ENCODE measurements at places on chromosomes 12 and 14.

GRCh38 chr12:64931981-64932380, 107.5 kb downstream of the TBC1D30 start:
- no peak for DNase-seq

DNA sequence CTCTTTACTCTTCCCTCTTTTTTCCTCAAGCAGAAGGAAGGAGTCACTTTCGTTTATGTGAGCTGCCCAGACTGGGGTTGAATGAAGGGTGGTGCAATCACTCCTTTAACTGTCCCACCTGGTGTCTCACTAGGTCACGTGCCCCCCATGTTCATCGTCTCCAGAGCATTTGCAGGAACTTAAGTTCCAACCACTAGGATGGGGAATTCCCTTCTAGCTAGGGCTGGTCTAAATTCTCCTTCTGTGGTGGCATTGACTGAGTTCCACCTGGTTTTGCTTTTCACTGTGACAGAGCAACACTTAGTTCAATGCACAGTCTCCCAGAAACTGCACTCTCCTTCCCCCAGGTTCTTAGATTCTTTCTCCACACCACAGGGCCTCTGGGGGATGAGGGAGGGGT, 9.5 kb downstream of the FANCM start:
- no peak for DNase-seq

GRCh38 chr14:68819260-68819691, 26.4 kb upstream of the ZFP36L1 start:
- DNase-seq = no peak

DNA sequence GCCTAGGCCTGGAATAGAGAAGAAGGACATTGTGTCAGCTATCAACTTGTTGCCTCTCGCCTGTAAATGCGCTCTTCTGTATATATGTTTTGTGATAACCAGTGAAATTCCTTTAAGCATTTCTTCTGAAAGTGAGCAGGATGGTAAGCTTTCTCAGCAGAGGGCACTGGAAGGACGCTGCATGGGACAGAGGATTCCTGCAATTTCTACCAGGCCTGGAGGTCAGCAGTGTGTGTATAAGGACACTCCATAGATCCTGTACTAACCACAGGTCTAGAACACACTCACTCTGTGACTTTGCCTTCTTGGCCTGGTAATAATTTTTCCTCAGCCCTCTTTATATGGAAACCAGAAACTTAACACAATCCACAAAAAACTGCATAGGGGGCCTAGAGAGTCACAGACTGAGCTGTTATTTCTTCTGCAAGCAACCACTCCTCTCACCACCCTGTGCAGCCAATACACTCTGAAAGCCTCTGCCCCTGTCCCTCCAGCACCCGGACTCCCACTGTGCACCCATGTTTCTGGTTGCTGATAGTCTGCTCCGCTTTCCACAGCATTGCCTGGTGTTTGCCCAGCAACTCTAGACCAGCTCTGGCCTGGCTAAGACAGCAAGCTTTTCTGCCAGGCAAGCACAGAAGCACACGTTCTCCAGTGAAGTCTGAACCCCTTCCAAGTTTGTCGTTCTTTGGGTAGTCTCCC, 94.0 kb upstream of the RMST start:
- DNase-seq = no peak

- no peak for DNase-seq
Measured at GRCh38 chr14:45144658-45145057, 8.9 kb downstream of the FANCM start.

GRCh38 chr14:104250175-104250574, 111.8 kb downstream of the KIF26A start:
- DNase-seq = no peak

DNA sequence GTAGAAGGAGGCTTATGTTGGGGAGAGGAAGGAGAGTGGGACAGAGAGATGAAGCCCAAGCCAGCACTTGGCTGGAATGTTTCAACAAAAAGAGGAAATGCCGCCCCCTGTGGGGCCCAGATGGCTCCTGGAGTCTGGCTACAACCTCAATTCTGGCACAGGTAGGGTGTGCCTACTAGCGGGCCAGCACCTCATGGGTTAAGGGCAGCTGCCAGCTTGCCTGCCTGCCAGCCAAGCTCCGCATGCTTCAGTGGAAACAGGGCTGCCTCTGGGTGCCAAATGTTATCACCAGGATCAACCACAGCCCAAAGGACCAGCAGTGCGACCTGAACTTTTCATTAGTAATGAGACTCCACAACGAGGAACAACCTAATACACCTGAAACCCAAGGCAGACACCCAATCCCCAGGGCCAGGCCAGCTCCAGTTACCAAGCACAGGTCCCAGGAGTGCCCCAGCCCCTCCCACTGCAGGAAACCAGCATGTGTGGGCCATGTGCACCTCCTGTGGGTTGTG, 11.3 kb downstream of the RAB15 start:
- peak; percentile 45 for DNase-seq

DNA sequence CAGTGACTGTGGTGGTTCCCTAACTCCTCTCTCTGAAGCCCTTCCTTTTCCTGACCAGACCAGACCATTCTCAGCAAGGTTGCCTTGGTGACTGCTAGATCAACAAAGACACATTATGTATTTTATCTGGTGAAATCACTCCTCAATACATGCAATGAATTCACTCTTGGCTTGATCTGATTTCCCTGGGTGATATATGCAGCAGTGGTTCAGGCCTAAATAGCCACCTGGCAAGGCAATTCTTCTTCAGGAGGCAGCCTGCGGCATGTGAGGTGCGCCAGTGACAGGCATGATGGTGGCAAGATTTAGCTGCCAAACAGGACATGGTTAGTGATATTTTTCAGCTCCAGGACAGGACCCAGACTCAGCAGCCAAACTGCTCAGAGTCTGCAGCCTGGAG, 350.3 kb upstream of the CCDC196 start:
- no peak for DNase-seq

DNA sequence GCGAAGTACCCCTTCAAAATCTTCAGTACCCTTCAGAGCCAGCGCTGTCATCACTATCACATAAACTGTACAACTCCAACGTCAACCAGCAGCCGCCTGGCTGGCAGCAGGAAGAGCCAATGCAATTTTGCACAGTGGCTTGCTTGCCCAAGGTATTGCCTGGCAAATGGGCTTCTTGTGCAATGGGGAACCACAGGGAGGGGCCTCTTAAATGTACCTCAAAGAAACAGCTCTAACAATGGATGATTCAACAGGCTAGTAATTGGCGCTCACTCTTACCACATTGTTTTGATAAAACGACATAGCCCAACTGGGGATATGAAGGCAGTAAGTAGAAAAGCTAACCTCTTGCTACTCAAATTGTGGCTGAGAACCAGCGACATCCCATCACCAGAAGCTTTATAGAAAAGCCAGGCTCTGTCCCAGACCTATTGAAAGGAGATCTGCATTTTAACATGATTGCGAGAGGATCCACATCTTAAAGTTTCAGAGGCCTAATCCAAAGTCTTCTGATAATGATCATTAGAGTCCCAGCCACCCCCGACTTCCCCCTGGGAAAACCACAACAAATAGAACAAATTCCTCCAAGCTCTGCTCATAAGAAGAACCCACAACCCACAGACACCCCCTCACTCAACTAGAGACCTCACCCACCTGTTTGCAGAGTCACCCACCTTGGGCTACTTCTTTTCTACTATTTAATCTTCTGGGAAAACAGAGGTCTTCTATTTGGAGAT, 125.3 kb upstream of the HIF1A start:
- DNase-seq = no peak

DNA sequence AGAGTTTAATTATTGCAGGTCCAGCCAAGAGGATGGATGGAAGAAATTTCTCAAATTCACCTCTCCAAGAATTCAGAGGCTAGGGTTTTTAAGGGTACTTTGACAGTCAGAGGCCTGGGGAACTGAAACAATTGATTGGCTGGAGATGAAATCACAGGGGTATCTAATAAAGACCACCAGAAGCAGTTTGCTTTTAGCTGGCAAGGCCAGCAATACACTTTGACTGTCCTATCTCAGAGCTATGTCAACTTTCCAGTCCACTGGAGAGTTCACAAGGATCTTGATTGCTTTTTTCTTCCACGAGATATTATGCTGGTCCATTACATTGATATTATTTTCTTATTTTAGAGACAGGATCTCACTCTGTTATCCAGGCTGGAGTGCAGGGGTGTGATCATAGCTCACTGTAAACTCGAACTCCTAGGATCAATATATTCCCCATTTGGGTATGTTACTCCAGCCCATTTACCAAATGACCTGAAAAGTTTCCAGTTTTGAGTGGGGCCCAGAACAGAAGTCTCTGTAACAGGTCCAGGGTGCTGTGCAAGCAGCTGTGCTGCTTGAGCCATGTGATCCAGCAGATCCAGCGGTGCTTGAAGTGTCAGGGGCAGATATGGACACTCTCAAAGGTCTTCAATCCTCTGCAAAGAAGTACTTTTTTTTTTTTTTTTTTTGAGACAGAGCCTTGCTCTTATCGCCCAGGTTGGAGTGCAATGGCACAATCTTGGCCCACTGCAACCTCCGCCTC, 17.2 kb upstream of the ATF7 start:
- DNase-seq = no peak

DNA sequence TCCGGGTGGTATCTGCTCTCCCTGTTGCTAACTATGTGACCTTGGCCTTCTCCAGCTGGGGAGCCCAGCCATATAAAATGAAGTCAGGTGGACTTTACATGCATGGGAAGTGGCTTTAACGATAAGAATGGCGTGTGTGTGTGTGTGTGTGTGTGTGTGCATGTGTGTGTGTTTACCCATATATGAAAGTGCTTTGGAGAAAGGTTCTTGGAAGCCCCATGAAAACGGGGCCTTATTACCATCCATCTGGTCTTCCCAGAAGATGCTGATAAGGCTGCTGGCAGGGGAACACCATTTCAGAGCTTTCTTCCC, 94.8 kb downstream of the LRRC74A start:
- no peak for DNase-seq

DNA sequence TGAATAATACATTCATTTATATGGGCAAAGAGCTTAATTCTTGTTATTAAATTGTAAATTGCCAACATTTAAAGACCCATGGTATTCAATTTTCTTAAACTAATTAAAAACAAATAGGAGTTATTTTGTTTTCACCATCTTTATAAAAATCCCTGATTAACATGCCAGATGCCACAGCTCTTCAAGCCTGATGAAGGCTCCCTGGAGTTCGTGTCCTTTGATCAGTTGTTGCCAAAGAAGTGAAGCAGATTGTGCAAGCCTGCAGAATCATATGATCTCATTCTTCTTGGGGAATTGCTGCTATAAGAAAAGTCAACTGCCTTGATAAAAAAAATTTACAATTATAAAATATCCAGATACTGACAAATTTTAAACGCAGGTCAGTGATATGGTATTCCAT, 288.3 kb upstream of the PPFIA2 start:
- DNase-seq = no peak

- DNase-seq = no peak
Measured at GRCh38 chr12:112160611-112161010, 35.3 kb downstream of the TRAFD1 start.

- peak; percentile 76 for DNase-seq
Measured at GRCh38 chr12:53775478-53776145, 23.8 kb upstream of the CISTR start.

DNA sequence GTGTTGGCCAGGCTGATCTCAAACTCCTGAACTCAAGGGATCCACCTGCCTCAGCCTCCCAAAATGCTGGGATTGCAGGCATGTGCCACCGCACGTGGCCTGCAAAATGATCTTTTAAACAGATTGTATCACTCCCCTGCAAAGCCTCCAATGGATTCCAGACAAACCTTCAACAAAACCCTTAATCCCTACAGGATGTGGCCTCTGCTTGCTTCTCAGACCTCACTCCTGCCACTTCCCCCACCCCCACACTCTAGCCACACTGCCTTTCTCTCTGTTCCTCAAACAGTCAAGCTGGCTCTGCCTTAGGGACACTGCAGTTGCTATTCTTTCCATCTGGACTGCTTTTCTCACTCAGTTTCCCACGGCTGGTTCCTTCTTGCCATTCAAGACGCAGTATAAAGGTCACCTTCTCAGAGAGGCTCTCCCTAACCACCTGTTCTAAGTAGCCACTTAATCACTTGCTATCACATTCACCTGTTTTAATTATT, 47.3 kb upstream of the TMED10 start:
- no peak for DNase-seq

DNA sequence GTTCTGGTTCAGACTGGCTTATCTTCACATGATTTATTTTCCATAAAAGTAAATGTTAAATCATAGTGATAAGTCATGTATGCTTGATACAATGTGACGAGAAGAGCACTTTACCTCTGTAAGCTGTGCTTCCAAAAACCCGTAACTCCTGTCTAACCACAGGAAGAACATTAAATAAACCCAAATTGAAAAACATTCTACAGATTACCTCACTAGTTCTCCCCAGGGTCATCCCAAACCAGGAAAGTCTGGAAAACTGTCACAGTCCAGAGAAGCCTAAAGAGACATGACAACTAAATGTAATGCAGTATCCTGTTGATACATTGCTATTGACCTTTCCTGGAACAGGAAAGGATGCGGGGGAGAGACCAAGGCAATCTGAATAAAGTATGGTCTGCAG, 32.5 kb upstream of the DUSP6 start:
- DNase-seq = no peak

GRCh38 chr12:19998961-19999804, 369.2 kb upstream of the PDE3A start:
- DNase-seq = no peak

DNA sequence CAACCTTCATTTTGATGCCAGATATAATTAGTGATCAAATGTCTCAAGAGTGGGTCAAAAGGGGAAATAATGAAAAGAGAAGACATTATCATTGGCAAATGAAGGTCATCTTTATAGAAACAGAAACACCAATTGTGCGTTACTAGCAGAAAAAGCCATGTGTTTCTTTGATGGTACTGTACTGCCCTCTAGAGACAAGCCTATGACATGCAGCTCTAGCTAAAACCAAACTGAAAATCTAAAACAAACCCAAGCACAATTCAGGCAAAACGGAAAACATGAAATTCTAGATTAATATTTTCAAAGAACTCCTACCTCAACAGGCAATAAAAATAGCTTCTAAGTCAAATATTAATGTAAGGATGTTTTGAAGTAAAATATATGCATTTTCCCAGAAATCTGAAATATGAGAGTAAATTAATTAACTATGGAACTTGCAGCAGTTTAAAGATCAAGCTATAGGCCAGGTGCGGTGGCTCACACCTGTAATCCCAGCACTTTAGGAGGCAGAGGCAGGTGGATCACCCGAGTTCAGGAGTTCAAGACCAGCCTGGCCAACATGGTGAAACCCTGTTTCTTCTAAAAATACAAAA, 115.4 kb downstream of the KLHL28 start:
- DNase-seq = no peak

- DNase-seq = no peak
Measured at GRCh38 chr14:103724116-103724515, 8.5 kb downstream of the ZFYVE21 start.

GRCh38 chr14:97328743-97329142, 531.6 kb downstream of the VRK1 start:
- DNase-seq = no peak

Data from breast epithelium (tissue), 4 donors.